ENCODE measurements at places on chromosomes 7 and 10.

GRCh38 chr10:113350311-113351040, 202.4 kb upstream of the HABP2 start:
- DNase-seq, result no peak

GRCh38 chr7:123888192-123888591, 36.8 kb upstream of the SPAM1 start:
- no peak for DNase-seq

DNA sequence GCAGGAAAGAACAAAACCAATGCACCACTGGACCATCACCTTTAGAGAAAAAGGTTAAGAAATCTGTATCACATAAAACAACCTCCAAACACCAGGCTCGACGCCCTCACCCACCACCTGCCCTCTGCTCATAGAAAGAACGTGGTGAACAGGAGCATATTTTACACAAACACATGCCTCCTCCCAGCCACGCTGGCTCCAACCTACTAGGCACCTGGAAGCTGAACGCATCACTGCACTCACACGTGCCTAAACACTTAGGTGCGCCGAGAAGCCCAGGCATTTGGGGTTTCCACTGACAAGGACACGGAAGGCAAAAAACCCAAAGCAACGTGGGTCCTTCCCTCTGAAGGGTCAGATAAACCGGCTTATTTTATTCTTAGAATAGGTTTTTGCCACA, 56.0 kb downstream of the PTPRN2 start:
- DNase-seq, result peak; percentile 46

- no peak for DNase-seq
Measured at GRCh38 chr7:136923111-136923667, 54.7 kb downstream of the CHRM2 start.

GRCh38 chr7:30116771-30117170, 18.0 kb upstream of the MTURN start:
- DNase-seq, result no peak

DNA sequence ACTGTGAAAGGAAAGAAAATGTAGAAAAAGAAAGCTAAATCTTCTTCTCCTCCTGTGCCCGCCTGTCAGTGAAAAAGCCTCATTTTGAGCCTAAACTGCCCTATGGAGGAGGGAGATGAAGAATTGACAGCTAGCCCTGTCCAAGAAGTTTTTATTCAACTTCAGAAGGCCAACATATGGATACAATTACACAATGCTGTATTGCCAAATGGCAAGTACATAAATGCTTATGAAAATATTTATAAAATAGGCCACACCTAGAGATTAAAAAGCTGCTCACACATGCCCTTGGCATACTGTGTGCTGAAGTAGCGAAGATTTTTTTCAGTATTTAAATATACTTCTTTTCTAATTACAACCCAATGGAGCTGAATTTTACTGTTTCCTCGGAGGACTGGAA, 65.1 kb upstream of the NEBL start:
- DNase-seq, result no peak

DNA sequence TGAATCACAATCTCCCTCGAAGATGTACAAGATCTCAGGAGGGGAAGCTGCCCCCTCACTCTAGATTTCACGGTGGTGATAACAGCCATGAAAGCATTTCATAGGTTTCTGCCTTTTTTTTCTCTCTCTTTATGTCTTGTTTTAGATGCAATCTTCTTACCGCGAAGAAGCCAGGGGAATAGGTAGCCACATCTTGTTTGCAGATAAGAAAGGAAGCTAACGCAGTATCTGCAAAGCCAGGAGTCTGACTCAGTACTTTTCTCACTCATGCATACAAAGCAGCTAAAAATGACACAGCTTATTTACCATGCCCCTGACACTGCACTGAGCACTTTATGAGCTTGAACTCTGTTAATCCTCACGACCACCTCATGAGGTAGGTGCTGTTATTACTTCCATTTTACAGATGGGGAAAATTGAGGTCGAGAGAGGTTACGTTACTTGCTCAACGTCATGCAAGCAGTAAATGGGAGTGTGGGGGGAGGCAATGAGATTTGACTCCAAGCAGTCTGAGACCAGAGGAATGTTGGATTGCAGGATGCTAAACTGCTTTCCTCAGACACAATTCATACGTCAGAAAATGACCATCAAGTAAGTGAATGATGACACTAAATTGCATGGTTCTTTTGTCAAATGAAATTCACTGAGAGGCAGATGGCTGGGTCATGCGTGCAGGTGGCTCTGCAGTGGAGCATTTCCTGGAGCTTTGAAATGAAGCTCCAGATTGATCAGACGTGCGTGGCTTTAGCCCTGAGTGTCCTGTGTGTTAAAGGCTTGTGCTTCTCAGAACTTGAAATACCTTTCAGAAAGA, 3.3 kb downstream of the MAP3K8 start:
- no peak for DNase-seq

GRCh38 chr10:118698421-118698820, 56.3 kb downstream of the CACUL1 start:
- no peak for DNase-seq

- DNase-seq, result no peak
Measured at GRCh38 chr10:25102147-25102822, 72.5 kb upstream of the GPR158 start.

- peak; percentile 59 for DNase-seq
Measured at GRCh38 chr7:151249034-151249731, 689 bp upstream of the SMARCD3 start.

DNA sequence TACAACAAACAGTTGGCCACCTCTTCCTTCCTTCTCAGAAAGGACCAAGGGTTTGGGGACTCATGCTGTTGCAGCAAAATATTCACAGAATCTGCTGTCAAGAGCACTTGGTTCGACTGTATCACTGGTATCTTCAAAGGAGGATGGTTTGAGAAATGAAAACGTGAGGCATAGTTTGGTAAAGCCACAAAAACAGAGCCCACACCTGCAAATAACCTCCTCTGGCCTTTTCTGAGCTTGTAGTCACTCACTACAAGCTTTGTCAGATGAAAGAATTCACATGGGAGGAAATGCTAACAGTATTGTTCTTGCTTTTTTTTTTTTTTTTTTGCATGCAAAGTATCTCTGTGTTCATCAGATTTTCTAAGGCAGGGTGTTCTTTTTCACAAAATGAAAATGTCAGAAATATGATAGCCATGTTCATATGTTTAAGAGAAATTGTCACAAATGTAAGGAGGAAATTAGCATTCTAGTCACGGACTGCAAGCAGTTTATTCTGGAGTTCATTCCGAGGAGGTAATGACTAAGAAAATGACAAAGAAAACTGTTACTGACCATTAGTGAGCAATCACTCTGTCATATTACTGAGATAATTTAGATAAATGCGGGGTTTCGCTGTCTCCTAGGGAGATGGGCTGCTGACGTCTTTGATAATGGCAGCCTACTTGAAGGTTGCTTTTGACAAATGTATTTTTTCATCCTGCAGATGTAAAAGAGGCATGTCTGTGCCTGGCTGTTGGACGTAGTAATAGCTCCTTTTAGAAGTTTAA, 117.8 kb upstream of the MYO3A start:
- DNase-seq, result no peak

DNA sequence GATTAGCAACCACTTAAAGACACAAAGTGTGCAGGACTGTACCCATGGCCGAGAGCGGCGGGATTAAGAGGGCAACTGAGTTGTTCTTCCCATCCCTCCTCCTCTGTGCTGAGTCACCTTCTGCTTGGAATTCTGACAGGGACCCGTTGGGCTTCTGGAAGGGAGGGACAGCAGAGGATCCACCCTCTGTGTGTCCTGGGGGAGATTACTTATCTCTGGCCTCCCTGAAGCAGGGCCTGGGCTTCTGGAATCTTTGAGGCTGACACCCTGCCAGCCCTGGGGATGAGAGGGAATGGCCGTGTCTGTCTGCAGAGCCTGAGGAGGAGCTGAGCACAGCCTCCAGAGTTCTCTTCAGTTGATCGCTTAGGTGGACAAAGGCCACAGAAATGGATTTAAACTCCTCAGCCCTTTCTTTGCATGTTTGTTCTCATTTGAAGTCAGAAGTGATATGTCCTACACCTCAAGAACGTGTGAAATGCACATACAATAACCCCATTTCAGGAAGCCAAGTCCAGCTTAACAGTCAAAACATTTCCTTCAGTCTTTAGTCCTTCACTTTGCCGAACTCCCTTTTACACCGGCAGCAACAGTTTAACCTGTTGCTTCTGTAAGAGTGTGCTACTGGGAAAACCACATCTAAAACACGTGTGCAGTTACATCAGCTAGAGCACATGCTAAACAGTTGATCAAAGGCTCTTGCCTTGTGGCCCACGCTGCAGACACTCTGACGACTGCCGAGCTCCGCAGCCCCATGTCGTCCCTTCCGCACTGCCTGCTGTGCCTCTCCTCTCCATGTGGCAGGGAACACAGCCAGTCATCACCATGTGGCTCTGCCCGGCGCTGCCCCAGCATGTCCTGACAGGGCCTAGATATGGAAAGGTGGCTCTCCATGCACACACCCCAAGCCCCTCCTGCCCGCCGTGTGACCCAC, 55.7 kb downstream of the IKZF1 start:
- DNase-seq, result no peak

DNA sequence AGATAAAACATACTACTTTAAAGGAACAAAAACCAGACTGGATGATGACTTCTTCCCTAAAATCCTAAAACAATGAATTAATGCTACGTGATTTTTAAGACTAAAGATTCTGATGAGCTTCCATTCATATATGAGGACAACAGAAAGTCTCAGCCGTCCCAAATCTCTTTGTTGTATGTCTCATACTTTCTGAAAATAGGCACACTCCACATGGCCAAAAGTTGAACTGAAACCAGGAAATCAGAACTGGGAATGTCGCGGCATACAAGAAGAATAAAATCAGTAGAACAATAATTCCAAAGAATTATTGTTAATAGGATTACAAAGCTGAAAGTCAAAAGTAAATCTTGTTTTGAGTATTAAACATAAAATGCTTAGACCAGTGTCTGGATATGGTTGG, 195.4 kb upstream of the GHITM start:
- DNase-seq, result no peak

DNA sequence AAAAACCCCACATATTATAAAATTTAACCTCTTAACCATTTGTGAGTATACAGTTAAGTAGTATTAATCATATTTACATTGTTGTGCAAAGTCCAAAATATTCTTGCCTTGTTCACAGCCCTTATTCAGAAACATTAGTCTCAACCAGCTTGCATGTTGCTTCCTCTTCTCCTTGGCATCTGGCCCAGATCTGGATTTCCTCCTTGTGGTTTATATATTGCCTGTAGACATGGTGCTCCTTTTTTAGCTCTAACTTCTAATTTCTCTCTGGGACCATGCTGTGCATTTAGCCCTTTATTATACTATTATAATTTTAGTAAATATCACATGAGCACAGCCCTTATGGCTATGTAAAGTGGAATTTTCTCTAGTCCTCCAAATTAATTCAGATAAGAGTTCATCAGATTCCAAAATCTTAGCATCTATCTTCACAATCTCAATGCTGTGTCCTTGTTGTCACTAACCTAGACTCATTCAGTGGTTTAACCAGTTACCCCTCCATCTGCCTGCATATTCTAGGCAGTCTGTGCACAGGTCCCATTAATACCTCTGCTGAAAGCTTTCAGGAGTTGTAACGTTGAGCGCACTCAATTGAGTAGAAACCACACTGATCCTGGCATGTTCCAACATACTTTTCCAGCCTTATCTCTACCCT, 7.9 kb downstream of the CPED1 start:
- DNase-seq, result peak; percentile 75

GRCh38 chr7:155136619-155137243, 66.6 kb downstream of the HTR5A start:
- DNase-seq, result no peak

- DNase-seq, result peak; percentile 26
Measured at GRCh38 chr7:108875139-108875538, 305.5 kb downstream of the DNAJB9 start.

GRCh38 chr10:33955676-33956075, 621.2 kb upstream of the NRP1 start:
- DNase-seq, result no peak

DNA sequence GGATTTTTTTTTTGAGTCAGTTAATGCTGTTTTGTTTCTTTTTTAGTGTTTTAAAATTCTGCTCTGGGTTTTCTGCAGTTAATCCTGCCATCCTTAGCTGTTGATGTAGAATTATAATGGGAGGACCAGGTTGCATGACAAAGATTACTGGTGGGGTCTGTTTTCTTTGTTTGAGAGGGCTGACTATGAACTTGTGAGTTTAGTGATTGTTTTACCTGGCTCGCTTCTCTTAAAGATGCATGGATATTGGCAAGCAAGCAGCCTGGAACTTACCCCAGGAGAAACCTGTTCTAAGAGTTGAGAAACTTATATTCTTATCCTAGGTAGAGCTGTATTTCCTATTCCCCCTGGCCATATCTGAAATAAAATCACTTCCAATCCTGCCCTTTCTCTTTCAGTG, 727.8 kb downstream of the GRM8 start:
- no peak for DNase-seq

DNA sequence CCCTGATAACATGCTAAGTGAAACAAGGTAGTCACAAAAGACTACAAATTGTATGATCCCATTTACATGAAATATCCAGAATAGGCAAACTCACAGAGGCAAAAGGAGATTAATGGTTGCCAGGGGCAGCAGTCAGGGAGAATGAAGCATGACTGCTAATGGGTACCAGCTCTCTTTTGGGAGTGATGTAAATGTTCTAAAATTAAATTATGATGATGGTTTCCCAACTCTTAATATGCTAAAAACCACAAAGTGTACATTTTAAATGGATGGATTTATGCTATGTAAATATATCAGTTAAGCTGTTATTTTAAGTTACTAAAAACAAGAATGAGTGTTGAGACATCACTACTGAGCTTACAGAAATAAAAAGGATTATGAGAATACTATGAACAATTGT, 12.6 kb downstream of the CYP51A1 start:
- DNase-seq, result no peak

DNA sequence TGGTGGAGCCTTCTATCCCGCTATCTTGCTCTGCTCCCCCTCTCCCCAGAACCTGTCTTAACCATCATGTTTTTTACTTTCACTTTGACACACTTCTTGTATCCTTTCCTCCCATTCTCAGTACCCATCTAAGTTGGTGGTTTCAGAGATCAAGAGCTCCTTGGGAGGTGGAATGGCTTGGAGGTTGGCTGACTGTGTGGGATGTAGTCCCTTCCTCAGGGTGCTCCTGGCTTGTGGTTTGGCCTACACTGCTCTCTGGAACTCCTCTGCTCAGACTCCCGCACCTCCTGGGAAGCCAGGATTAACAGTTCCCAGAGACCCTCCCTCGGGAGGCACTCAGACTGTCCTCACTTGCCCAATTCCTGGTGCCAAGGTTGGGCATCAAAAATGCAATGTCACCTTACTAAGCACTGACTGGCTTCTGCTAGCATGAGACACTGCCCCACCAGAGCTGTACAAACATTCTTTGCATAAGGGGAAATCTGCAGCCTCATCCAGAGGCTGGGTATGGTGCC, 93.1 kb upstream of the NAMPT start:
- no peak for DNase-seq

DNA sequence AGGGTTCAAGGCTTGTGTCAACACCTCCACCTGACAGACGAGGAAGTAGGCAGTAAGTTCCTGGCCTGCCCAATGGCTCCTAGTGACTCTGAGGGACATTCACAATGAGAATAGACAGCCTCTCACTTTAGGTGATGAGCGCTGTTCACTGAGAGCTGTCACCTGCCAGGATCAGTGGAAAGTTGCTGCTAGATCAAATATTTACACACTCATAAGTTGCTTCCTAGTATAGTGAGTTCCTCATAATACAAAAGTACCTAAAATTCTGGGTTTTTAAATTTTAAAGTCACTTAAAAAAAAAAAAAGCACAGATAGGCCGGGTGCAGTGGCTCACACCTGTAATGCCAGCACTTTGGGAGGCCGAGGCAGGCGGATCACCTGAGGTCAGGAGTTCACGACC, 320.8 kb downstream of the PRPF18 start:
- DNase-seq, result no peak

GRCh38 chr10:76942628-76943416, 694.8 kb downstream of the KCNMA1 start:
- no peak for DNase-seq
